ENCODE measurements at places on chromosomes 4 and X.
A peak's percentile ranks its signal among the peaks of the same experiment; 100 is the strongest.

- DNase-seq = peak; percentile 3
Observed at GRCh38 chr4:82275431-82276331, 98.1 kb downstream of the HNRNPD start.

DNA sequence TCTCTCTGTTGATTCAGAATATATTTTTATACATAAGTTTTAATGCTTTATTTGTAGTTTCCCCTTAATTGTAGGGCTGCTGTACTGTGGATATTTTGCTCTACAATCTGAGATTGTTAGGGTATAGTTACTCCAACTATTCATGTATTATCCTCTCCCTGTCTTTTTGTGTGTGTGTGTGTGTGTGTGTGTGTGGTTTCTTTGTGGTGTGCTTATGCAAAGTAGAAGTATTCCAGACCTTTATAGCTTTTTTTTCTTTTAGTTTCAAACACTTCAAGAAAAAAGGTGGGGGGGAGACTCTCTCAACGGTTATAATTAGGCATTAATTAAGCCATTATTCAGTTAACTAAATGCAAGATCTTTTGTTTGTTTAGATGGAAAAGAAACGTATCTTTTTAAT, 6.7 kb downstream of the SMAD1 start:
- DNase-seq = no peak

- DNase-seq = no peak
Observed at GRCh38 chr4:89336818-89337420, 29.3 kb upstream of the GPRIN3 start.

DNA sequence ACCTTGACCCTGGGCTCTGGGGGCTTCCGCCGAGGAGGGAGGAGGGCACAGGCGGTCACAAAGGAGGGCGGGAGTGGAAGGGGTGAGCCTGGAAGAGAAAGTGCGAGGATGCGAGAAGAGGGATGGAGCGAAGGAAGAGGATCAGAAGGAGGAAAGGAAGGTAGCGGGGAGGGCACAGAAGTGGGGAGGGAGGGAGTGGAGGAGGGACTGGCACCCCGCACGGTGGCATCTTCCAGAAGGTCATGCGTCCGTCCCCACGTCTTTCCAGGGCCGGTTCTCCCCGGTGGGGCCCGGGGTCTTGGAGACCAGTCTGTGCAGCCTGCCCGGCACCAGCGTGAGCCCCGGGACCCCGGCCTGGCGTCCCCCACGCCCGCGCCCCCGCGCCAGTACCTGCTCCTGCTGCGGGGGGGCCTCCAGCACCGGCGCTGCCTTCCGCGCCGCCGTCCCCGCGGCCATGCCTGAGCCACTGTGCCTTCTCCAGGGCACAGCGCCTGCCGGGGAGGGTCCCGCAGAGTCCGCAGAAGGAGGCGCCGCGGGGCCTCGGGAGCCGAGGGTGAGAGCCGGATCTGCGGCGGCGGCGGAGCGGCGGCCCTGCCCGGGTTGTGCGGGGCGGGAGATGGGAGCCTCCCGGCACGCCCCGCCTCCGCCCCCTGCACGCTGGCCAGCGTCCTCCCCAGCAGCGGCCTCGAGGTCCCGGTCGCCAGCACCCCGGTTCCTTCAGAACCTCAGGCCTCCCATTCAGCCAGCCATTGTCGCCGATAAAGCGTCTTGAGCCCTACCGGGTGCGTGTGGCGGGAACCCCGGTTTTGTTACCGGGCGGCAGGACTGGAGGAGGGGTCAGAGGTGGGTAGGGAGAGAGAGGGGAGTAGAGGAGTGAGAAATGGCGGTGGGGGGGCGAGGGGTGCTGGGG, at the start of gene RNF175:
Gene RNF175 (minus strand): TSS at position 618 of the 910 bp plus-strand sequence. CDS start 162 bp downstream, at position 456.
- DNase-seq = no peak

DNA sequence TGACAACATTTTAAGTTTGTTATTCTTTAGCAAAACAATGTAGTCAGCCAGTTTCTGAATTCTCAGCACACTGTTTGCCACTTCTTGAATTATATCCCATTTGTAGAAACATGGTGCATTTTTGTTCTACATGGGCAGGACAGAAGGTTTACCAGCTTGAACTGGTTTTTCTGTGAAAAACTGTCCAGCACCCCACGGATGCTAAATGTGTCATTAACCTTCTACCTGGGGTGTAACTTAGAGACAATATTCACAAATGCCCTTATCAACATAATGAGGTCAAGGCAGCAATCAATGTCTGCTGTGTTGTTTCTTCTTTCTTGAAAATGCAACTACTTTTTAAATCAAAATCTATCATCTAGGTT, 702.6 kb downstream of the CENPC start:
- DNase-seq = no peak

- DNase-seq = peak; percentile 80
Observed at GRCh38 chrX:101658661-101659491, 774 bp downstream of the ARMCX2 start.

DNA sequence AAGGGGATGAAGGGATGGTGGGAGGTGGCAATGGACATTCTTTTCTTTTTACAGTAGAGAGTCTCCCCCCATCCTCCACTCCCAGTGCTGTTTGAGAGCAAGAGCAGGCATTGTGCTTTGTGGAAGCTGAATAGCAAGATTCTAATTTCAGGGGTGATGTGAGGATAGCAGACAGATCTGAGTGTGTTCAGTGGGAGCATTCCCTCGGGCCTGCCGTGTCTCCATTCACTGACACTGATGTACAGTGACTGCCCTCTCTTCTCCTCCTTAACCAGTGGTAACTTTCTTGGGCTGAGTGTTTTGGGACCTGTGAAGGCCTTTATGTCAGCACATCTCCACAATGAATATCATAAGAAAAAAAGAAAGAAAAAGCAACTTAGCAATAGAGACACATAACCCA, 396.6 kb upstream of the RPS6KA3 start:
- no peak for DNase-seq

- no peak for DNase-seq
Observed at GRCh38 chr4:84799318-84799717, 167.2 kb downstream of the WDFY3 start.

DNA sequence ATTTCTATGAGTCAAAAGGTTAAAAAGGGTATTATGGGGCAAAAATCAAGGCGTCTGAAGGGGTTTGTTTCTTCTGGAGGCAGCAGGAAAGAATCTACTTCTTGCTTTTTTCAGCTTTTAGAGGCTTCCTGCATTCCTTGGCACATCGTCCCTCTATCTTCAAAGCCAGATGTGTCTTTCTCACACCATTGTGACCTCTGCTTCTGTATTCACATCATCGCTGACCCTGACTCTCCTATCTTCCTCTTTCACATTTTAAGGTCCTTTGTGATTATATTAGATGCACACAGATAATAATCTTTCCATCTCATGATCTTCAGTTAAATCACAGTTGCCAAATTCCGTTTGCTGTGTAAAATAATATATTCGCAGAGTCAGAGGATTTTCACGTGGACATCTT, 112.7 kb downstream of the PPP4R3C start:
- DNase-seq = no peak

DNA sequence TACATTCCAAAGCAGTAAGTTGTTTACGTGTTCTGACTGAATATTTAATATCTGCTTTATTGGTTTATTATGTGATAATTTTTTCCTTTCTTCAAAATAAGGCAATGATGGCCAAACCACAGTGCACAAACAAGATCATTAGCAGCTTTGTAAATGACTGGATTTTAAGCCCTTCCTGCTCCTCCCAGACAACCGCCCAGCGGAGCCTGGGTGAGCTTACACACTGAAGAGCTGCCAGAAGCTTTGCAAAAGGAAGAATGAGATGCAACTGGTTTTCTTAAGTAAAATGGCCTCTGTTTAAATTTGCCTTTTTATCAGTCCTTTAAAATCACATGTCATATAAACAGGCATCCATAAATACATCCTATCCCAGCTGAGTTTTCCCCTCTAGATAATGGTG, 52.2 kb downstream of the SPARCL1 start:
- peak; percentile 46 for DNase-seq

DNA sequence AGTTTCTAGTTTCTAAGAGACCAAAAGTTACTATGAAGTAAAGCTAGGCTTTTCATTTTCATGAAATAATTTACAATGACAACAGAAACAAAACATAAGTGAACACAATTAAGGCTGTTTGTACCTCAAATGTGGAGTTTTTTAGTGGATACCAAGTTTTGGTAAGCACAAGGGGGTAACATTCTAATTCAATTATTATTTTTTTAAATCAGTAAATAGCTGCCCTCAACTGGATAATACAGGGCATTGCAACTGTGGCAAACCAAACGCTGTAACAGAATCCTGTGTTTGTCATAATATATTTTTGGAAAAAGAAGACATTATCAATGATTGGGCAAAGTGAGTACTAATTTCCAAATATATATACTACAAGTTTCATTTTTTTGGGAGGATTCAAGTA, 150.3 kb downstream of the FBXW7 start:
- peak; percentile 5 for DNase-seq

GRCh38 chrX:143632625-143633410, 3.1 kb downstream of the SLITRK4 start:
- peak; percentile 1 for DNase-seq

- DNase-seq = no peak
Observed at GRCh38 chrX:136546371-136546781, 14.4 kb downstream of the VGLL1 start.

GRCh38 chr4:22063613-22064012, 115.0 kb upstream of the KCNIP4 start:
- no peak for DNase-seq

- no peak for DNase-seq
Observed at GRCh38 chr4:36348403-36348938, 67.1 kb downstream of the DTHD1 start.

GRCh38 chrX:9465380-9466123, 694 bp downstream of the TBL1X start:
- peak; percentile 45 for DNase-seq

DNA sequence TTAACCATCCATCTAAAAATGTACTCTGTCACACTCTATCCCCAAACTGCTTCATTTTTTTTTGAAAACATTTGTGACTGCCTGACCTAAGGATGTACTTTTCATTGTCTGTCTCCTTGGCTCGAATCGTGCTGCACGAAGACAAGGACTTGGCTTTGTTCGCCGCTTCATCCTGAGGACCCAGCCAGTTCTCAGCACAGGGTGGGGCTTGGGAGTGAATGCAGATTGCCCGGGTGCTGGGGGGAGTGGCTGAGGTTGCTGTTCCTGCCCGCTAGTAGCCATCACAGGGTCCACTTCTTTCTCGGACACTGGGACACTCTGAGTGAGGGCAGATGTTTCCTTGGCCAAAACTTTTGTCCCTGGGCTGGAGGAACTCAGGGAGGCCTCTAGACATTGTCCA, 70.1 kb upstream of the CLCN4 start:
- no peak for DNase-seq

GRCh38 chr4:176849076-176849475, 56.4 kb upstream of the VEGFC start:
- no peak for DNase-seq

GRCh38 chrX:19334945-19335626, 8.6 kb upstream of the PDHA1 start:
- DNase-seq = peak; percentile 86

GRCh38 chr4:128844931-128845330, 35.4 kb downstream of the JADE1 start:
- DNase-seq = no peak

GRCh38 chr4:158870626-158871334, 102.0 kb downstream of the FNIP2 start:
- peak; percentile 42 for DNase-seq

Measured in NCI-H82 (cell line).